ENCODE measurements at places on chromosomes 3 and 15.

DNA sequence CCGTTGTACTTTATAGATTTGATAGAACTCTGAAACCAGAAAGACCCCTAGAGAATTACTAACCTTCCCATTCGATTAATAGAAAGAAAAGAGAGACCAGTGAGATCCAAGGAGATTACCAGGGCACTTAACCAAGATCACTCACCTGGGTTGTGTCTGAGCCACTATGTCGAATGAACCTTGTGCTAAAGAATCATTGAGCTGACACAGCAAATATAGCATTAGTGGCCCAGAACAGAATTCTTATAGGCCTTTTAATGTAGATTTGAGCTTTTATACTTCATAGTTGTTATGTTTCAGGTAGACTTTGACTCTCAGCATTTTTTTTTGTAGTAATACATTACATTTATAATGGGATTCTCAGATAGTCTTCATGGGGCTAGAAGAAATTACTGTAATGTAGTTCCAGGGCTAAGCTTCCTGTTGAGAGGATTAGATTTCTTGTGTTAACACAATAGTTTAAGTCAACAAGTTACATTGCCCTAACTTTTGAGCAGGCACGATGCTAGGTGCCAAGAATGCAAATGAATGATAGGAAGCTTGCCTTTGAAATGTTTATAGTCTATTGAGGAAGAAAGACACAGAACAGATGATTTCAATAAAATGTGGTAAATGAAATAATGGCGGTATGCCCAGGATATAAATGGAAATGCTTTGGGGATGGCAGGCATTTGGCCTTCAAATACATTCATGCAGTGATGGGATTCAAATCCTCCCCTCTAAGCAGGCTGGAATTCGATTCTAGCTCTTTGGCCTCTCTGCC is 24.4 kb upstream of the ABHD10 start:
- no peak for DNase-seq

- DNase-seq = no peak
Observed at GRCh38 chr3:122100591-122101463, 45.7 kb downstream of the CD86 start.

DNA sequence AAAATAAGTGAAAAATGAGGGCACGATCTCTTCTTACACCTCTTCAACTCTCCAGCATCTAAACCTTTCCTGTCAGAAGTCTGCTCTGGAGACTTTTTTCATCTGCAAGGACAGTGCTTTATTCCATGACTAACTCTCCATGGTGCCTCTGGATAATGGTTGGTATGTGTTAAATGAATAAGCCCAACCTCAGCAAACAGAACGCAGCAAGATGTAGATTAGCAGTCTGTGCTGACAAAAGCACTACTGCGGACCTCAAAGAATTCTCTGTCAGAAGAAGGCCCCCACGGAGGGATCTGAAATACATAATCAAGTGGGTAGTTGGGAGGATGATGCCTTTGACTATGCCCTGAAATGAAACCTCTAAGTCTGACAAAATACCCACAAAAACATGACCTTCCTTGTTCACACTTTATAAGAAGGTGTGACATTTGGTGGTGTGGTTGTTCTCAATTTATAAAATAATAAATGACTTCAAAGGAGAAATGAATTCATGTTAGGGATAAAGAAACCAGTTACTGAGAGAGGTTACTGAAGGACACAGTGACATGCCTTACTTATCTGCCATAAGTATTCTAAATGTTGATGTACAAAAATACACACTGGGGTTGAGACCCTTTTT is 43.2 kb upstream of the ADCY5 start:
- no peak for DNase-seq

DNA sequence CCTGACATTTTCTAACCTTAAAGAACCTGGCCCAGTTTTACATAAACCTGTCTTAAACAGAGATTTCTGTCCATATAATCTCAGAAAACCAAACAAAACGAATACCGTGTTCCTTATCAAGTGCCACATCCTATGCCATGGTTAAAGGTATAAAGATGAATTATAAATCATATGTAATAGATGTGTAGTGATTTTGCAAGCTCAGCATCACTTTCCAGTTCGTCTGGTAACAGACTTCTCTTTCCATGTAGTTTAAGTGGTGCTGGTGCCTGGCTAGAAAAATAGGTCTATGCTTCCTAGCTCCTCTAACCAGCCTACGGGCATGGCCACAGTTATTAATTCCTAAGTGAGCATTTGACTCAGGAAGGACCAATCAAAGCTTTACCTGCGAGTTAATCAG is 3.4 kb upstream of the GRM7 start:
- DNase-seq = no peak

GRCh38 chr3:136546720-136547119 is 205.5 kb downstream of the STAG1 start:
- DNase-seq = no peak

All from AG04449 (cell line).